Thoracic aorta (tissue), 2 donors: ENCODE measurements at places on chromosomes 2 and 18. TPM values are rescaled to one million over a fixed set of nuclear protein-coding genes. Genes with fewer than 3 reads are reported as not detected.

The LOXL3 gene
- total RNA-seq, result 16.6 TPM

The HOXD11 gene
- not detected for total RNA-seq

- no peaks in the 10 kb centered on the region for H3K4me1 ChIP-seq
- no peak overlapping the region for H3K27ac ChIP-seq
- no peak overlapping the region for H3K4me3 ChIP-seq
- H3K36me3 ChIP-seq, result no peaks in the 10 kb centered on the region
- H3K27me3 ChIP-seq, result no peaks in the 10 kb centered on the region
These were observed 17.2 kb downstream of the B4GALT6 start for GRCh38 chr18:31667185-31667584.

DNA sequence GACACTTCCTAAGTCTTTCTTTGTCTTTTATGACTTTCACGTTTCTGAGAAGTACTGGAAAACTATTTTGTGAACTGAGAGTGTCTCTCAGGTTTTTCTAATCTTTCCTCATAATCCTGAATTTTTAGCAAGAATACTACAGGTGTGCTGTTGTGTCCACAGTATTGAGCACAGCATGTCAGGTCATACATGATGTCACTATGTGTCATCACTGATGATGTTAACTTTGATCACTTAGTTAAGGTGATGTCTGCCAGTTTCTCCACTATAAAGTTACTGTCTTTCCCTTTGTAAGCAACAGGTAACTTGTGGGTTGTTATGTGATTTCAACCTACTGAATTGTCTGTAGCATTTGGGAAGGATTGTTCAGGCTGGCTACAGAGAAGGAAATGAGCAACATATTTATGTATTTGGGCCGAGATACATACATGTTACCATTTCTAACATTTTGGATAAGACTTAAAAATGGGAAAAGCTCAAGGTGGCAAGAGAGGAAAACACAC is 11.1 kb downstream of the MATN3 start:
- no peak overlapping the region for H3K4me3 ChIP-seq
- no peaks in the 10 kb centered on the region for H3K4me1 ChIP-seq
- no peak for DNase-seq
- H3K36me3 ChIP-seq, result no peaks in the 10 kb centered on the region
- no peaks in the 10 kb centered on the region for H3K27me3 ChIP-seq

DNA sequence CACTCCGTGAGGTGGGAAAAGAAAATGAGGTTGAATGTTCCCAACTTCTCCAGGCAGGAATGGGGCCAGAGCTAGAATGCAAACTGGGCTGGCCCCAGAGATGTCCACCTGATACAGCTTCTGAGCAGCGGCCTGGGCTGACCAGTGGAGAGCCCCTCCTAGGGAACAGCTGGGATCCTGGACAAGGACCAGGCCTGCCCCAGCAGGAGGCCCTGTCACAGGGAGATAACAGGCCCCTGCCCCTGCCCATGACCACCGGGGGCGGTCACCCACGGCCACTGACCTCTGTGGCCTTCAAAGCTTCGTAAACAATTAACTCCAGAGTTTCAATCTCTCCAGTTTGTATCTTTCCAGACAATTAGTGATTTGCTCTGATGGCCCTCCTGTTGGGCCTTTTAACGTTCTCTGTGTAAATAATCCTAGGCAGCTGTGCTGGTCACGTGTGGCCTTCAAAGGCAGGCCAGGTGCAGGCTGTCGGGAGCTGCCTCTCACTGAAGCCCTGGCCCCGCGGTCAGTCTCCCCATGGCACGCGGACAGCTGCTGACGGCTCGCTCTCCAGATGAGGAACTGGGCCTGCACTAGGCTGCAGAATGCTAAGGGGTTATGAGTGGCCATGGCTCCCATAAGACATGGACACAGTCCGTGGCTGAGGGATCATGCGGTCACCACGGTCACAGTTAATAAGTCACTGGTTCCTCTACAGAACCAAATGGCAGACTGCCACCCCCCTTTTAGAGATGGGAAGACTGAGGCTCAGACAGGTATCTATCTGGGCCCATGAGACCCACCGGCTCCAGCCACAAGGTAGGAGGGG is 9.2 kb downstream of the HS6ST1 start:
- DNase-seq, result no peak
- H3K27ac ChIP-seq, result no peak overlapping the region
- H3K27me3 ChIP-seq, result no peaks in the 10 kb centered on the region
- no peaks in the 10 kb centered on the region for H3K36me3 ChIP-seq
- peaks cover 40% of the 10 kb centered on the region for H3K4me1 ChIP-seq
